ENCODE measurements at places on chromosomes 1 and 21. TPM values are rescaled to one million over a fixed set of nuclear protein-coding genes. Genes with fewer than 3 reads are reported as not detected.

GRCh38 chr1:184691719-184692324 is 62.8 kb downstream of the EDEM3 start:
- DNase-seq: no peak

Gene PDE4B
- total RNA-seq: 7.2 TPM

- no peak for DNase-seq
Measured at GRCh38 chr1:109775398-109775797, 11.7 kb upstream of the EPS8L3 start.

Gene KPRP
- total RNA-seq: not detected

DNA sequence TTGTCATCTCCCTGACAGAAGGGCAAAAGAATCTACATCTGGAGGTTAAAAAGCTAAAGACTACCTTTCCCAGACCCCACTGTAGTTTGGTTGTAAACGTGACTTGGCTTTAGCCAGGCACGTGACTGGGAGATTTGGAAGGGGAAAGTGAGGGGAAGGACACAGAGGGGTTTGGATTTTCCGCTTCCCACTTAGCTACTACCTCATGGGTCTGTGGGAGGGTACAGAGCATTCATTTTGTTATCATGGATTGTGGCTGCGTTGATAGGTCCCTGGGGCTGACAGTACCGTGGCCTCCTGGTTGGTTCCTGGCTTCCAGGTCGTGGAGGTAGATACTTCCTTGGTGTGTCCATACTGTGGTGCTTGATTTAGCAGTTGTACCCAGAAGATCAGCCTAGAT is 2.6 kb downstream of the CHD1L start:
- DNase-seq: no peak

- DNase-seq: no peak
Measured at GRCh38 chr1:1230656-1231399, 973 bp downstream of the SDF4 start.

- DNase-seq: no peak
Measured at GRCh38 chr1:86567878-86568277, 21.0 kb downstream of the CLCA4 start.

DNA sequence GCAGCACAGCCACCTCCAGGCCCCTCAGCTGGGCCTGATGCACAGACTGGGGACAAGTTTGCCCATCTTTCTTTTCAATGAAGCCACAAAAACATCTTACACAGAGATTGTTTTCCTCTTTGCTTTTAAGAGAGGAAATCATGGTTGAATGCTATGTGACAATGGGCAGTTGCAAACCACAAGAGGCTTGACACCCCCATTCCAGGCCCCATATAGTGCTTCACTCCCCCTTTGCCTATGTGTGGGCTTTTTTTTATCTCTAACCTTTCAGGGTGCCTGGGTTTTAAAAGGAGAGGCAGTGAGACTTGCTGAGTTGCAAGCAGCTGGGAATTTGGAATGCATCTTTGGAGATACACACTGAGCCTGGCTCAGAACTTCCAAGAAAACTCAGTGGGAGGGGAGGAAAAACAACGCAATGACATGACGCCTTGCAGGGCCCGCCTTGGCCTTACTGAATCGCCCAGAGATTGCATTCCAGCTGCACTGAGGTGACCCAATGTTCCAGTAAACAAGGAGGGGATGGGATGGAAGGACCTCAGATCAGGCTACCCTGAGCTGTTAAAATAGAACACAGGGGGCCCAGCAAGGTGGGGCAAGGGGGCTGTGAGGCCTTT is 145.2 kb upstream of the ZNF648 start:
- peak; percentile 80 for DNase-seq

- DNase-seq: no peak
Measured at GRCh38 chr1:173917635-173918493, 737 bp upstream of the SERPINC1 start.

Gene FCRL4
- not detected for total RNA-seq

- DNase-seq: peak; percentile 54
Measured at GRCh38 chr1:20194757-20195461, 8.6 kb upstream of the PLA2G2C start.

- DNase-seq: no peak
Measured at GRCh38 chr1:204988196-204988595, 54.8 kb upstream of the CNTN2 start.

Gene DAB1
- total RNA-seq: 0.22 TPM

GRCh38 chr1:11813021-11813420 is 7.0 kb downstream of the CLCN6 start:
- no peak for DNase-seq

DNA sequence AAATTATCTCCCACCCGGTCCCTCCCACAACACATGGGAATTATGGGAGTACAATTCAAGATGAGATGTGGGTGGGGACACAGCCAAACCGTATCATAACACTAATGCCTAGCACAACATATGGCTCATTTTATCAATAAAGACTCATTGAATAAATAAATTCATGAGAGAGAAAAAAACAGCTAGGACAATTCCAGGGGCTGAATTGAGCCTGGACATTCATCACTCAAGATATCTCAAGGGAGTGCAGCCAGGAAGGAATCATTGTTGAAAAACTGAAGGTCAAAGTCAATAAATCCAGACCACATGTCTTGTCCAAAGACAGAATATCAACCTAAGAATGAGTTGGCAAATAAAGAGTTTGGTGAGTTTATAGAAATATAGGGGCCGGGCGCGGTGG is 644.1 kb downstream of the PLPP3 start:
- DNase-seq: no peak

- no peak for DNase-seq
Measured at GRCh38 chr1:55827350-55827749, 612.2 kb upstream of the USP24 start.

Gene OR14A2
- not detected for total RNA-seq

Gene TLCD4
- total RNA-seq: 12.1 TPM

Gene CFHR2
- not detected for total RNA-seq
